ENCODE measurements at places on chromosomes 7 and 10.
A peak's percentile ranks its signal among the peaks of the same experiment; 100 is the strongest.

- DNase-seq = no peak
Observed at GRCh38 chr7:142611566-142612236, 137.6 kb upstream of the PRSS1 start.

DNA sequence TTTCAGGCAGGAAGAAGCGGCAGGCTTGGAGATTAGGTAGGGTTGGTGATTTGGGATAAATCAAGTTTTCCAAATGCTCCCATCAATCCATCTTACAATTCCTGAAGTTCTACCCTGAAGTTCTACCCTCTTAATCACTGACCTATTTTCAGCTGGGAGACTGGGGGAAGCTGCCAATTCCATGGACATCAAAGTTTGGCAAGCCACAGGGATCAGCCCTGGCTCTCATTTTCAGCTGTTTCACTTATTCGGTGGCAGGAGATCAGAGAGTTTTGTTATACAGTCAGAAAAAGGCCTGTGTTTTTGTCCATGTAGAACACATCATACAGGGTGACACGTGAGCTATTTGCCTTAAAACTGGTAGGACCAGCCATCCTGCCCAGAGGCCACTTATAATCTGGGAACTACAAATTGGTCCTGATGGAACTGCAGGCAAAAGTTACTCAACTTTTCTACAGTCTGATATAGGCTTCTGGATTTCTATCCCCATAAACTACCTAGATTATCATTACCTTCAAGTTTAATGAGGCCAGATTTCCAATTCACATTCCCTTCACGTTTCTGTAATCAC is 112.9 kb upstream of the ZNF746 start:
- DNase-seq = no peak

- DNase-seq = no peak
Observed at GRCh38 chr7:93092757-93093370, 24.9 kb downstream of the SAMD9 start.

- DNase-seq = no peak
Observed at GRCh38 chr7:134852625-134853024, 73.2 kb downstream of the CALD1 start.

- no peak for DNase-seq
Observed at GRCh38 chr7:158956805-158957509, 100.6 kb downstream of the DYNC2I1 start.

DNA sequence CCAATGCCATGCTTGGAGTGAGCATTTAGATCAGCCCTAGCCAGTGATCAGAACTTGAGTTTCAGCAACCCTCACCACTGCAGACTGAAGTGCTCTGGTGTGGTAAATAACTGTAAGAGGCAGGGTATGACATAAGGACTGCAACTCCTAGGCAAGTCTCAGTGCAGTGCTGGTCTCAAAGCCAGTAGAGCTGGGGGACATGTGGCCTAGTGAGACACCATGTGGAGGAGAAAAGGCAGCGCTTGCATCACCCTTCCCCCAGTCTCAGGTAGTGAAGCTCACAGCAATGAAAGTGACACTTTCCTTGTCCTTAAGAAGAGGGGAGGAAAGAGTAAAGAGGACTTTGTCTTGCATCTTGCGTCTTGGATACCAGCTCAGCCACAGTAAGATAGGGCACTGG is 386.8 kb upstream of the POT1 start:
- DNase-seq = no peak

DNA sequence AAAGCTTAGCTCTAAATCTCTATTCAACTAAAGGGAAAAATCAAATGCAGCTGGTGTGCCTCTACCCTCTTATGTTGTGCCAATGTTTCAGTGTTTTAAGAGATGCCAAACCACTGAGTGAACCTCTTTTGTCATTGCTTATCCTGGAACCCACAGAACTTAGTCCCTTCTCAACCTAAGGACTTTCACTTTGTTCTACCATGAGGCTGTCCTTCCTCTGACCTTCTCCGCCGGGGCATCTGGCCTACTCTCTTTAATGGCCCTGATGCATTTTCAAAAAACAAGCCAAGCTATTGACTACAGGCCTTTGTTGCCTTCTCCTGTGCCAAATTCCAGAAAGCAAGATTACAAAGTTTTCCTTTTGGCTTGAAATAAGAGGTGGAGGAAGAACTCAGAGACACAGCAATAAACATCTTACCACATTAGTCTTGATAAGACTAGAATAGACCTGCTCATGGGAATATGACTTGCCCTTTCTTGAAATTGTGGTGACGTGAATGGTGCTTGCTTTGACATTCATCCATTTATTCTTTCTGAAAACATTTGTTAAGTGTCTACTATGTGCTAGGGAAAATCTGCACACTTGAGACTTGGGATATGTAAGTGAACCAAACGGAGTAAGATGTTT is 253.2 kb upstream of the SMIM30 start:
- DNase-seq = no peak

DNA sequence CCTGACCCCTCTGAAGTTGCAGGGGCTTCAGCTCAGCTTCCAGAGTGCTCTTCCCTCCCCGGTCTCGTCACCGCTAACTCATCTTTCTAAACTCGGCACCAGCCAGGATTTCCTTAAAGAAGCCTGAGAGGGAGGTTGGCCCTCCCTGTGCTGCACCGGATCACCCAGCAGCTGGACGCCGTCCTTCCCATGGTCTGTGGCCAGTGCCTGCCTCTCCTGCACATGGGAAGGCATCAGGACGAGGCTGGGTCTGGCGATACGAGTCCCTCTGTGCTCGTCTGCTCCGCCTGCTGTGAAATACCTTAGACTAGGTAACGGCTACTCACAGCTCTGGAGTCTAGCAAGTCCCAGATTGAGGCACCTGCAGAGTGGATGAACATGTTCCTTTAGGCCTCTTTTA is 179.1 kb downstream of the ZMYND11 start:
- no peak for DNase-seq

GRCh38 chr7:151795168-151795811 is 81.6 kb downstream of the PRKAG2 start:
- DNase-seq = peak; percentile 75

DNA sequence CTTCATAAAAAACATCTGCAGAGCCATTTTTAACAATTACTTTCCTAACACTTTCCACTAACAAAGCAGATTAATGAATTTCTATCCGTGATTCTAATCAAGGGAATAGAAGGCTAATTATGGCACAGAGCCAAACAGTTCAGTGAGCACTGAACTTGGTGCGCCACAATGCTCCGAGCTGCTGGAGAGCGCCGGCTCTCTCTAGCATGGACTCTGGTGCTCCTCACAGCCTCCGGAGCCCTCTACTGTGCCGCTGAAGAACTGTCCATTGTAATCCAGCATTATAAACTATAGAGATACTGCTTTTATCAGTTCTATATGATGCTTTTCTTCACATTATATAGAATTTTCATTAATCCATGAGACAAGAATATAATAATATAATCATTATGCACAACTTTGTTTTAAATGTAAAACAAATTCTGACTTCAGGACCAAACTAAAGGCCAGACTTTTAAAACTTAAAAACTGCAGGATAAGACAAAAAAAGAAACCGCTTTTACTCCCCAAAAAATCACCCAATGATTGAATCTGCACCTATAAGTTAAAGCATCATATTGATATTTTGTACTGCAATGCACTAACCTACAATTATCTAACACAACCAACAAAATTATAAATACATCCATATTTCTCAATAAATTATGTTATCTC is 123.6 kb downstream of the RNF32 start:
- DNase-seq = no peak

- no peak for DNase-seq
Observed at GRCh38 chr10:101079874-101080273, 18.1 kb downstream of the KAZALD1 start.

GRCh38 chr10:107423903-107424302 is 259.4 kb upstream of the SORCS1 start:
- DNase-seq = no peak

DNA sequence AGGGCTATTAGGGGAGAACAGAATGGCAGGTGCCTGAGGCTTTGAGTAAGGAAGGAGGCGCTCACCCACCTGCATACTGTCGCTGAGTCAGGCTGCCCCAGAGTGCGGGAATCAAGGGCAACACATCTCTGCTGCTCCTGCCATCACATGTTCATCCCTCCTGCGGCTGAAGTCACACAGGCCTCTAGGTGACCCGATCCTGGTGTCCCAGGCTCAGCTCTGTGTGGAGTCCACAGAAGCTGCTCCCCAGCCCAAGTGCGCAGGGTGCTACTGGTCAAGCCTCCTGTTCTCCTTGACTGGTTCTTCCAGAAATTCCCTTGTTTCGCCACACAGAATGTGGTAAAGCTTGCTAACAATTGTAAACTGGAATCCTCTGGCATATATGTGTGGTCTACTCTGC is 96.9 kb upstream of the IL6 start:
- DNase-seq = no peak

GRCh38 chr7:27999829-28000228 is 180.8 kb downstream of the JAZF1 start:
- DNase-seq = no peak

- DNase-seq = no peak
Observed at GRCh38 chr7:46071076-46071475, 150.0 kb upstream of the IGFBP3 start.

DNA sequence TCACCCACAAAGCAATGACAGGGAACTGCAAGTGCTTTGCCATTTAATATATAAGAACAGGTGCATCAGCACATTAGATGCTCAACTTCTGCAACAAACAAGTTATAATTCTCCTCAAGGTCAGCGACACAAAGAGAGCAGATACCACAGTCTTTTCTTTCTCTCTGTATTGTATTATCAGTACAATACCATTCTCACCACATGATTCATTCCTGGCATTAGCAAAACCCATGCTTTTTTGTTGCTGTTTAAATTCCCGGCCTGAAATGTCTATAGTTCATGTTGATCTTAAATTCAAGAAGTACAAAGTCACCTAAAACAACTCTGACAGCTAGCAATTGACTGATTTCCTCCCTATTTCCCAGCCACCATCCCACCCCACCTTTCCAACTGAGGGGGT is 111.8 kb upstream of the FEZF1 start:
- DNase-seq = no peak

DNA sequence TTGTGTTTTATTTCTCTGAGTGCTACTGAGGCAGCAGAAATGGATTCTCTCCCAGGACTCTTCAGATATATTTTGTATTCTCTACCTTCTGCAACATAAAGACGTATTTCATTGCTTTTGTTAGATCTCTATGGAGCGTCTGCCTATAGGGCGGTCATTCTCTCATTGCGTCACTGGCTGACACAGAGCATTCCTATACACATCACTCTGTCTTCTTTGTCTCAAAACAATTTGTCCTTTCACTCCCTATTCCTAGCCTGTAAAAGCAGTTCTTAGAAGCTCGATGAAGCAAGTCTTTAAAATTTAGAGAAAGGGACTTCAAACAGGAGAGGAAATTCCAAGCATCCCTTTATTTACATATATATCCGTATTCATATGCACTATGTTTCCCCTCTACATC is 120.6 kb downstream of the CPED1 start:
- no peak for DNase-seq

DNA sequence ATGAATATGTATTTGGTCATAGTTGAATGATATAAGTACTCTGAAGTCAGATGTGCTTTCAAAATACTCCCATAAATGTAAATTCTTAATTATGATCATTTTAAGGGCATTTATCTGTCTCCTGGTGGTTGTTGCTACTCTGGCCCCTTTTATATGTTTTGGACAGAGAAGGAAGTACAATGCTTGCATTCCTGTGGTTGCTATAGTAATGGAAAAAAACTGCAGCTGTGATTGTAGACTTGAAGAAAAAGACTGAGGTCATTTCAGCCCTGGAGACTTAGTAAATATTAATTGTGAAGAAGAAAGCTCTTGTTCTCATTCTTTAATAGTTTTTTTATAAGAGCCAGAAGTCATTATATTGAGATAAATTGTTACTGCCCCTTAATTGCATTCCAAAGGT is 70.2 kb upstream of the FERD3L start:
- no peak for DNase-seq

GRCh38 chr10:116809483-116810119 is 39.7 kb upstream of the ENO4 start:
- no peak for DNase-seq

GRCh38 chr7:28203508-28204240 is 23.1 kb upstream of the JAZF1 start:
- DNase-seq = no peak

GRCh38 chr7:151166629-151167196 is 781 bp downstream of the GBX1 start:
- DNase-seq = no peak

- DNase-seq = no peak
Observed at GRCh38 chr7:112338786-112339185, 111.5 kb upstream of the IFRD1 start.

DNA sequence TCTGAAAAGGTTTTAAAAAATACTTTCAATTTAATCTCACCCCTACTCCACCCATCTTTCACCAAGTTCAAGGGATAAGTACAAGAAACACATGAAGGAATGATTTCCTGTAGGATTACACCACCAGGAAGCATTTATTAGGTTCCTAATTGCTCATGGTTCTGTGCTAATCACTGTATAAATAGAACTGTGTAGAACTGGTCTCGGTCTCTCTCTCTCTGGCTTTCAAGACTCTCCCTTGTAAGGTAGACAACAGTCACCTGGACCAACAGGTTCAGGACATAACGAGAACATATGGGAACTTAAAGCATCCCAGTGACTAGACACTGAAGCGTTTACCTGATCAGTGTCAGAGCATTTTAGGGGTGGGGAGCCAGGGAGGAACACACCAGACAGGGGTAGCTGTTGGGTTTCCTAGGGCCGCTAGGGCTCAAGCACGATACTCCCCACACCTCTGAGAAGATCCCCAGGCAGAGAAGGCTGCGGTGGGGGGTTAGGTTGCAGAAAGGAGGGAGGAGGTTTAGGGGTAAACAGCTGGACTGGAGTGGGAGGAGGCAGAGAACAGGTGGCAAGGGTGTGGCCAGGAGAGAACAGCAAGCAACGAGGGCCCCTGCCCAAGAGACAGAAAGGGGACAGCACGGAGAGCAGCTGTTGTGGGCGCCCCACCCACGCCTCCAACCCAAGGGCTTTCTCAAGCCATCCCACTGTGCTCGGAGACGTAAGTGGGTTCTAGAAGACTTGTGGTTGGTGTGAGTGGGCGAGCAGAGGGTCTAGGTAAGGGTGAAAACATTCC is 52.5 kb upstream of the USP6NL start:
- no peak for DNase-seq

DNA sequence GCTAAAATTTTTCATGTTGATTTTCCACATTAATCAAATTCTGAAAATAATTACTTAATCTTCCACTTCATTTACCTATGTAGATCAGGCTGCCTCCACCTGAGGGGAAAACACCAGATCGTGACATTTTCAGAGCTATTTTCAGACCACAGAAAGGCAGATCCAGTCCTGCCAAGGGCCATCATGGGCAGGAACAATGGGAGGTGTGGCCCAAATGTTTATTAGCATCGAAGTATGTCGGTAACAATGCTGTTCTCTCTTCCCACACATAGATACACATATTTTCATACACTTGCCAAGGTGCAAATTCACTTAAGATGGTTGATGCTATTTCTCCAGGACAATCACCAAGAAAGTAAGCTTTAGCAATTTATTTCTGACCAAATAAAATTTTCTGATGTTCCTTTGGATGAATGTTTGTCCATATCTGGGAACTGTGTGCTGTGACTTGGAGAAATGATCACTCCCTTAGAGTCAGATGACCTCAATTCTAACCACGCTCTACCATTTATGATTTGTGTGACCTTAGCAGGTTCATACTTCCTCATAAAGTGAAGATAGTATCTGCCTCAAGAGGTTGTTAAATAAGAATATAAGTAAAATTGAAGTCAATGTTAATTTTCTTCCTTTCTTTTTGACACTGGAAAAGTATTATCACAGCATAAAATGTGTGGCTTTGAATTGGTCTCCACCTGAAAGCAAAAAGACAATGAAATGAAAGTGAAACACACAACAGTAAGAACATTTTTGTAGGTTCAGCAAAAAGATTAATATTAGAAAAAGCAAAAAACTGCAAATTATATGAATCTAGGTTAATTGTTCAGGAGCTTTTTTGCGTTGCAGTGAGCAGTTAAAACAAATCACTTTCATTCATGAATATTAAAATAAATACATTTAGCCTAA is 310.4 kb upstream of the PHF14 start:
- DNase-seq = no peak
